ENCODE measurements at places on chromosomes 3 and 15.

DNA sequence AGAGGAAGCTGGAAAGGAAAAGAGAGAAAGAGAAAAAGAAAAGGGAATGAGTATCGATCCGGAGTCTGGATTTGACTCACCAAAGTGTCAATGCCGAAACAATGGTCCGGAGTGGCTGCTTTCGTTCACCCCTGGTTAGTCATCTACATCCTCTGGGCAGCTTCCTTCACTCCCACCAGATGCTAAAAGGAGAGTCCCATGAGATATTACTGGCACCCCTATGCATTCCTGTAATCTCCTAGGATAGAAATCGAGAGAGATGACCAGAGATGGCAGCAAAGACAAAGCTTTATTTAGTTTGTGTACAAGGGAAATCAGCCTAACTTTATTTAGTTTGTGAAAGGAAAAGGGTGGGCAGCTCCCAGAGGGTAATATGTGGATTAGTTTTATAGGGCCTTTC, 622.2 kb downstream of the ZPLD1 start:
- DNase-seq = no peak

- no peak for DNase-seq
Observed at GRCh38 chr3:194773216-194773615, 87.5 kb downstream of the FAM43A start.

DNA sequence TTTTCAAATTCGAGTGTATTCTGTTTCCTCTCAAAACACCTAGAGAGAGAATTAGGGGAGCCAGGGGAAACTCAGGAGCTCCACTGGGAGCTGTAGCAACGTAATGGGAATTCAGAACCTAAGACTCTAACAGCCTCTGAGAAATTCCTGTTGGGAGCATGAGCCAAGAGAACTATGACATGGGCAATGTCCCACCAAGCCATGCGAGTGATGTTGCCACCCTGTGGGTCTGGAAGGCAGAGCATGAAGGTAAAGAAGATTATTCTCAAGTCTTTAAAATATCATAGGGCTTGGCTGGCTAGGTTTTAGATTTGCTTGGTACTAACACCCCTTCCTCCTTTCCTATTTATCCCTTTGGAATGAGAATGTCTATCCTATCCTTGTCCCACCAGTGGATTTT, 392.6 kb upstream of the ADAMTS9 start:
- DNase-seq = no peak

- no peak for DNase-seq
Observed at GRCh38 chr3:70916375-70917055, 604.1 kb upstream of the MDFIC2 start.

DNA sequence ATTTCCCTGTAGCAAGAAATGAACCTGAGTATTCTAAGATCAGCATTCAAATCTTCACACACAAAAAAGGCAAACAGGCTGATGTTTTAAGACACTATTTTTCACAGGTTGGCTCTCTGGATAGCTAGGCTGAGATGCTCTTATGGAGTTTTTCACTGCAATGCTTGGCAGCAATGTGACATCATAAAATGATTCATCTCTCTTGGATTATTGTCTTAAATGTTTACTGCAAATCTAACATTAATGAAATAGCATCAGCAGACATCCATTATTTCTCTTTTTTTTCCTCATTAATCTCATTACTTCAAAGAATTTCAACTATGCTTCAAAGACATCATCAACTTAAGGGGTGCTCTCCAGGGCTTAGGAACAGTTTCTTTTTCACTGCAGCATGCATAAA, 23.6 kb upstream of the SSUH2 start:
- DNase-seq = no peak

DNA sequence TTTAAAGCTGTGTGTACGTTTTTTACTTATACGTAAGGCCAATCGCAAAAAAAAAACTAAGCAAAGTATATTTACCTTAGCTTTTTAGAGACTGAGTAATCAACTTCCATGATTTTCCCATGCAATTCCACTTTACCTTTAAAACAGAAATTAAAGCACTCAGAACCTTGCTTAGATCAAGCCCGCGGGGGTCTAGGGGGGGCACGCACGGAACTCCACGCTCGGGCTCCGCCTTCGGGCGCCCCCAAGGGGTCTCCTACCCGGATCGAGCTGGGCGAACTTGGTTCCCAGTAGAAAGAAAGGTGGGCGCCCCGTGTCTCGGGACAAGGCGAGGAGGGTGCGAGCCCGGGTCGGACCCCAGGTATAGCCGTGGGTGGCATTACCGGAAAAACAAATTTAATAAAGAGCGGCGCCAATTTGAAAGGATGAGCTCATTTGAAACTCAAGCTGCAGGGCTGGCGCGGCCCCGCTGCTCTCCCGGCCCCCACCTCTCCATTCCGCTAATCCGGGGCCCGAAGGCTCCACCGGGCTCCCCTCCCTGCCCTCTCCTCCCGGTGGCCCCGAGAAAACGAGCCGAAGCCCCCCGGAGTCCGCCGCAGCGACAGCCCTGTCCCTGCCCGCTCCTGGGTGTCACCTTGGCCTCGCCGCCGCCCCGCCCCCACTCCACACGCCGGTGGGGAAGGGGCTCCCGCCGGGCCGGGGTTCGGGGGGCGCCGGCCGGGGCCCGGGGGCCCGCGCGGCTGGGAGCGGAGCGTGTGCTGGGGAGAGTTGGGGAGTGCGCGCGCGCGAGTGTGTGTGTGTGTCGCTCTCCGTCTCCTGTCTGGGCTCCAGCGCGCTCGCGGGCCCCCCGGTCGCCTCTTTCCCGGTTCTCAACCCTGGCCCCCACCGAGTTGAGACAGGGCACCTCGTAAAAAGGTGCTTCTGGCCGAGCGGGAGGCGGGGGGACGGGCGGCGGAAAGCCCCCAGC, 1.5 kb downstream of the IGF2BP2 start:
- peak; percentile 9 for DNase-seq

DNA sequence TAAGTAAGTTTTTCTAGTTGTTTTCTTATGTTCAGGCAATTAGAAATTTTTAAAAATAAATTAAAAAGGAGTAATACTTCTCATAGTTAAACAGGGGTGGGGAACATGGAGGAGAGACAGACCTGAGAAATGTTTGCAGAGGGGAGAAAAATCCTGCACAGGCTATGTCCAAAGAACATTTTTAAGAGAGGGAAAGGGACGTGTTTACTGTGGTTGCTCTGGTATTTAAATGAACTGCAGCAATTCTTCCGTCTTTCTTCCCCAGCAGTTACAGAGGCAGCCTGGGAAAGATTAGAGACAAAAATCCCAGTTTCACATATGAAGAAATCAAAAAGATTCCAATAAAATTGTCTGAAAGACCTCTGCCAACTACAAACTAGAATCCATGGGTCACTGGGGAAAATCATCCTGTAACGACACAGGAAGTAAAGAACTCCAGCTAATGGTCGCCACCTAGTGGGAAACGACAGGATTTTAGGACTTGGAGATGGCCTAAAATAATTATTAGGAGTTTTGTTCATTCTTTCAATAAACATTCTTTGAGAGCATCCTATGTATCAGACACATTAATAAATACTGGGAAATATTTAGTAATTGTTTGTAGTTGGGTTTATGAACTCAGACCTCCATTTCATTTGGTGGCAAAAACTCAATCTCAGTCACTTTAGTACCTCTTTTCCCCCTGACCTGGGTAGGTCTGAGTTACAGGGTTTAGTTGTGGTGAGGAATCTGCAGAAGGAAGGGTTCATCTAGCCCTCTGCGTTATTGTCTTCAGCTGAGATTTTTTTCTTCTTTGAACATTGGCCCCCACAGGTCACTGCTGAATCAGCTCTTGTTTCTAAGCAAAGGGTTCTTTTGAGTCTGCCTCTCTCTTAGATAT, 69.9 kb upstream of the GOLIM4 start:
- peak; percentile 58 for DNase-seq

DNA sequence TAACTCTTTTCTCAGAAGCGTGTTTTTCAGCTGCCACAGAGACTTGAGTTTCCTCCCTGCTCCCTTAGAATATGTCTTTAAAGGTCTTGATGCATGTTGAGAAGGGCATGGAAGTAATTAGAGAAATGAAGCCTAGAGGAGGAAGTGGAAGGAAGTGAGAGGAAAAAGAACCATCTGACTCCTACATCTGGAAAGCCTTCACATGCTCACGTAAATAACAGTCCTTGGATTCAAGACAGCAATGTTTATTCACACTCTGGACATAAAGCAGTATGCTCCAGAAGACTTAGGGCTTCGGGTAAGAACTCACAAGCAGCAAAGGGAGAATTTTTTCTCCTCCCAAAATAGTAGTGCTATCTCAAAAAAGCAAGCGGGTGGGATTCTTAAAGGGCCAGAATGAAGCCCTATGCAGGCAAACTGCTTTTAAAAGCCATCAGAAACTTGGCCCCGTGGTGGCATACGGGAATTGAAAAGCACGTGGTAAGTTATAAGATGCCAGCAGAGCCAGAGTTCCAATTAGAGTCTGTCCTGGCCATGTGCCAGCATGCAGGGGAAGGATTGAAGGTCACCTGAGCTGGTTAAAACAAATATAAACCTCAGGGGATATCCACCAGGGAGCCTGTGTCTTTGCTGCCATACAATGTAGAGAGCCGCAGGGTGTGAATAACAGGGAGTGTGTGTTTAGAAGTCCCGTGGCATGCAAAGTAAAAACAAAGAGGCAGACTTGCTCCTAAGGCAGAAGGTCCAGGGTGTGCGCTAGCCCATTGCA, 380.8 kb upstream of the NDN start:
- DNase-seq = no peak

GRCh38 chr3:134901461-134901860, 106.4 kb downstream of the EPHB1 start:
- DNase-seq = no peak

DNA sequence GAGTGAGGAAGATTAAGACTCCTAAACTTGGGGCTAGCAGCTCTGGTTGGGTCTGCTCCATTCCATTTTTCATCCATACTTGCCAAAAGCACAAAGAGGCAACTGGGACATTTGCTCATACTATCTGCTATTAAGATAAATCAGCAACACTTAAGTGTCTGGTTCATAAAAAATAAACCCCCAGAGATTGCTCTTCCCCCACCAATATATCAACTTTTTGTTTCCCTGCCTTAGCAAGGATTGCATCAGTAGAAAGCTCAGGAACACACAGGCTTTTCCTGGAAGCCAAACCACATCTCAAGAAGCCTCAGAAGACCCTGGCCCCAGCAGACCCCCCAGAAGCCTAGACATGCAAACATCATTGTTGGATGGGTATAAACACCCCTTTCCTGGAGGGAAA, 232.4 kb upstream of the WNT5A start:
- no peak for DNase-seq

- DNase-seq = no peak
Observed at GRCh38 chr15:64843991-64844390, 2.3 kb downstream of the PLEKHO2 start.

DNA sequence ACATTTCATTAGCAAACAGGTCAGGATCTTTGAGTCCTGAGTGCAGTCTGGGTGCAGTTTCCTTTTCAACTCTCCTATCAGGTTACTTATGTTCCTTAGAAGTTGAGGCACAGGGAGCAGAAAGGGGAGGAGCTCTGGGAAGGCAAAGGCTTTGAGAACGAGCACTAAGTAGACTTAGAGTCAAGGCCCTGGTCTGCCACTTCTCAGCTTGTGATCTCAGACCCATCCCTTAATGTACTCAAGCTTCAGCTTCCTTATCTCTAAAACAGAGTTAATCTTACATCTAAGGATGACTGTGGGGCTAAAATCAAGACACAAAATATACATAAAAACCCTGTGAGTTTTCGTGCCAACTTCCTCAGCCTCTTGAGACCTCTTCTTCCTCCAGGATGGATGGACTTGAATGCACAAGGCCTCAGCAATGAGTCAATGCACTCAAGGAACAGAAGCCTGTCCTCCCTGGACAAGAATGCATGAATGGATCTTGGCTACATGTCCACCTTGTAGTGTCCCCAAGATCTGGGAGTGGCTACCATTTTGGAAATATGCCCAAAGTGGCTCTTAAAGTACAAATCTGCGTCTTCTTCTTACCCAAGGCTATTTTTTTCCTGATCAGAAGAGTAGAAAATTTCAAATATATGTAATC, 105.1 kb downstream of the WDR76 start:
- DNase-seq = no peak

- DNase-seq = no peak
Observed at GRCh38 chr3:57057351-57057750, 3.1 kb upstream of the SPATA12 start.

DNA sequence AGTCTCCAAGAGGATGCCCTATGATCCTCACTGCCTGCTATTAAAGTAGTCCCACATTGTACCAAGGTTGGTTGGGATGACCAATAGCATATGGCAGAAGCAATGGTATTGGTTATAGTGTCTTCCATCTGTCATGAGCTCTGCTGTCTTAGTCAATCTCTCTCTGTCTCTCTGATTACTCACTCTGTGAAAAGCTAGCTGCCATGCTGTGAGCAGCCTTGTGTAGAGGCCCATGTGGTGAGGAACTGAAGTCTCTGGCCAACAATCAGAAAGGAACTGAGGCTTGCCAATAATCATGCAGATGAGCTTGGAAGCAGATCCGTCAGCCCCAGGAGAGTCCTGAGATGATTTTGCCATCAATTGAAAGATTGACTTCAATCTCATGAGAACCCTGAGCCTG, 60.3 kb upstream of the CFAP161 start:
- DNase-seq = no peak

DNA sequence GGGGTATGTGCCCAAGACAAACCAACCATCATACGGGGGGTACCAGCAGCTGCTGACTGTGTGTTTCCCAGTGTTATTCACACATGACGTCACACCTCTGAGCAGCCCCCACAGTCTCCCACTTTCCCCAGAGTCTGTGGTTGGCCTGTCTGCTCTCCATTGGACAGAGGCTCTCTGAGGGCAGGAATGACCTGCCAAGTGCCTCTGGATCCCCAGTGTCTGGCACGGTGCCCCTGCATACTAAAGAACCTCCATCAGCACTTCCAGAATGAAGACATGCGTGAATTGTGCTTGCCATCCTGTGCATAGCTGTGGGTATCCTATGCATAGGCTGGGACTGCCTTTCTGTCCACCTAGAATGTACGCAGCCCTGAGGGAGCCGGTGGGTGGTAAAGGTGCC, 3.5 kb upstream of the CCDC9B start:
- no peak for DNase-seq

DNA sequence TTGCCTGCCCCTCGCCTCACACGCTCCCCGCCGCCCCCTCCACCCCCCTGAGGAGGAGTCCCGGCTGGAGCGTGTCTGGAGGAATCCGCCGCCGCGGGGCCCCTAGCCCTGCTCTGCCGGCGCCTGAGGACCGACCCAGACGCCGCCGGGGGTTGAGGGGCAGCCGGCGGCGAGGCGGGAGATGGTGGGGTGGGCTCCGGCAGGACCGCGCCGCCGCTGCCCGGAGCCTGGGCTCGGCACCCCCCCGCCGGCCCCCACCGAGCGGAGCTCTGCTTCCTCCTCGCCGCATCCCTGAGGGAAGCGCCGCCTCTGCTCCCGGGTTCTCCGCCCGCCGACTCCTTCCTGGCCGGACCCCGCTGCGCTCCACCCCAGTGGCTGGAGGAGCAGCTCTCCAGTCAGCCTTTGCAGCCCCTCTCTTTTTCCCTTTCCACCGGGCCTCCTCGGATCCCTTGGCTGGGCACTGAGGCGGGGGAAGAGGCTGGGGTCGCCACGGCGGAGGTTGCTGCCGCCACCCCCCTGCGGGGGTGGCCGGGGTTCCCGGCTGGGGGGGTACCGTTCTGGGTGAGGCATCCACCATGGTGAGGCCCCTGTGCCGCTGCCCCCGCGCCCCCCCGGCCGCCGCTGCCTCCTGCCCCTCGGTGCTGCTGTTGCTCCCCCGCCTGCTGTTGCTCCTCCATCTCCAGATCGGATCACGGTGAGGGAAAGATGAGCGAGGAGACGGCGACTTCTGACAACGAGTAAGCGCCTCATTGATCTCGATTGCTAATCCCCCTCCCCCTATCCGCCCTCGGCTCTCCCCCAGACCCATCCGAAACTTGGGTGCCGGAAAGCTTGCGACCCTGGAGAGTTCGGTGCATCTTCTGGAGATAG, at the start of gene SPRED1:
SPRED1 (plus strand) TSS at position 356 of the 870 bp plus-strand sequence; CDS start at position 706, 350 bp downstream.
- DNase-seq = peak; percentile 12
